ENCODE measurements at places on chromosomes 7 and 10. TPM values are rescaled to one million over a fixed set of nuclear protein-coding genes. Genes with fewer than 3 reads are reported as not detected.

DNA sequence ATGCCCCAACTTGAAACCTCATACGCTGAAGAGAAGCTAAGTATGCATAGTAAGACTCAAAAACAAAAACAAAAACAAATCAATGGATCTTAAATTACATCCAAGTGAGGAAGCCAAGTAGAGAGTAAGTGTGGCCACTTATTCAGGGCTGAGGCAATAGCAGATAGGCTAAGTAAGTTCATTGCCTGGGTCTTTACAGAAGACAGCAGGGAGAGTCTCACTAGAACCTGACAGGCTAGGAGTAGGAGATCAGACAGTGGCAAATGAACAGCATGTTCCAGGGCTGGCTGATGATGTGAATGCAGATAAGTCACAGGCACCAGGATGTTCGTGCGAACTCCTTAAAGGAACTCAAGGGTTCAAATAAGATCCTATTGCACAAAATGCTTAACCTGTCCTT lies 568.6 kb downstream of the KCNMA1 start:
- no peak overlapping the region for H3K4me3 ChIP-seq
- no peaks in the 10 kb centered on the region for H3K36me3 ChIP-seq
- H3K27ac ChIP-seq, result no peak overlapping the region
- no peak for DNase-seq

- H3K4me3 ChIP-seq, result no peak overlapping the region
- no peaks in the 10 kb centered on the region for H3K27me3 ChIP-seq
- H3K4me1 ChIP-seq, result peaks cover 61% of the 10 kb centered on the region
- H3K27ac ChIP-seq, result peak overlapping the region; percentile 94
- no peaks in the 10 kb centered on the region for H3K36me3 ChIP-seq
These were observed 153.2 kb upstream of the LYZL2 start for GRCh38 chr10:30782537-30783461.

DNA sequence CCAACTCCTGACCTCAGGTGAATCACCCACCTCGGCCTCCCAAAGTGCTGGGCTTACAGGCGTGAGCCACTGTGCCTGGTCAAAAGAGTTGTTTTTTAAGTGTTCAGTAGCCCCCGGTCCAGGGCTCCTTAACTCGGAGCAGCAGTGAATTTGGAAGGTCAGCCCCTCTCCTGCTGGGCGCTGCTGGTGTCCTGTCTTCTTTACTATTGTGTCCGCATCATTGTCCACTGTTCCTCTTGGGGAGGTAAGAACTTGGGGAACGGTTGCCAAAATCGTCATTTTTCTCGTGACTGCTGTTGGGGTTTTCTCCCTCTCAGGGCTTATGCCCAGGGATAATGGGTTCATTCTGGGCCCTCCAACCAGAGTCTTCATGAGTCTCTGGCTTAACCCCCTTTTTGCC lies 46.7 kb downstream of the CAMK1D start:
- DNase-seq, result no peak
- H3K27me3 ChIP-seq, result no peaks in the 10 kb centered on the region
- no peak overlapping the region for H3K27ac ChIP-seq
- H3K4me1 ChIP-seq, result peaks cover 5% of the 10 kb centered on the region

DNA sequence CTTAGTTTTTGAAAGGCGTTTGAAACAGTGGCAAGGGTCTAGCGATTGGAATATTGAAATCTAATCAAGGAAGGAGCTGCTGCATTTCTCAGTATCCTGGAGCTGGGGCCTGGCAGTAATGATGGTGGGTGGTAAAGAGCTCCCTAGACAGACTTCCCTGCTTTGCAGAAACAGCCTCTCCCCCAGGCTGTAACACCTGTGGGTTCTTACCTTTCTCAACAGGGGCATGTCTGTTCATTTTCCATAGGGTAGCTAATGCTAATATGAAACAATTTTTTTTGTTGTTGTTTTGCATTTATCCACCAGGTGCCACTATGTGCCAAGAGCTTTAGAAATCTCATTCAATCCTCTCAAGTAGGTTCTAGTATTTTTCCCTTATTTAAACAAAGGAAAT lies 345.5 kb downstream of the REEP3 start:
- H3K27me3 ChIP-seq, result no peaks in the 10 kb centered on the region
- DNase-seq, result peak; percentile 15
- H3K27ac ChIP-seq, result no peak overlapping the region
- no peak overlapping the region for H3K4me3 ChIP-seq
- H3K4me1 ChIP-seq, result peaks cover 11% of the 10 kb centered on the region

DNA sequence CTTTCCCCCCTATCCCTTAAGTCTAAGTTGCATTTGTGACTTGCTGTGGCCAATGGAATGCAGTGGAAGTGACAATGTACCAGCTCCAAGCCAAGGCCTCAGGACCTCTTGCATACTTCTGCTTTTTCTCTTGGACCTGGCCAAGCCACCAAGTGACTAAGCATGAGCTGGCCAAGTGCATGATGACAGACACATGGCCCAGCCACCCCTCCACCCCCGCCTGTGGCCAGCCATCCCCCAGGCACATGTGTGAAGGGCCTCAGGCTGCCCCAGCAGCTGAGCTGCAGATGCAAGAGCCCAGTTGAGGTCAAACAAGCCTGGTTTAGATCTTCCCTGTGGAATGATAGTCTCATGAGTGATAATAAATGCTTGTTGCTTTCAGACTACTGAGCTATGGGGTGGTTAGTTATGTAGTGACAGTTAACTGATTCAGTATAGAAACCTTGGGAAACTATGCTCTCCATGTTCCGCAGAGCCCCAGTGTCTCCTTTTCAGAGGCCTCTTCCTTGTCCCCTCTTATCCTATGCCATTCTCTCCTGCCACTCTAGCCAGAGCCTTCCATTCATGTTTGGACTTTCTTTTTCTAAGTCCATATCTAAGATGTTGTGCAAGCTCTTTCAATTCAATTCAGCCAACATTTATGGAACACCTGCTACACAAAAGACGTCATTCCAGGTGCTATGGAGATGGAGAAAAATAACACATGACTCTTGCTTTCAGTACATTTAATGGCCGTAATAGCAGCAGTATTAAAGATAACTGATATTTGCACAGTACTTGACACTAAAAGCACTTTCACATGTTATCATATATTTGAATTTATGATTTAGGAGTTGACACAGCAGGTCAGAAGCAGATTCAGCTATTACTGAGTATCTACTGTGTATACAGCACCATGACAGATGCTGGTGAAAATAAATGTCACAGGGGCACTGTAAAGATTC lies 55.5 kb upstream of the LOXL4 start:
- DNase-seq, result no peak
- no peak overlapping the region for H3K27ac ChIP-seq
- H3K27me3 ChIP-seq, result peaks cover 23% of the 10 kb centered on the region
- H3K36me3 ChIP-seq, result no peaks in the 10 kb centered on the region

DNA sequence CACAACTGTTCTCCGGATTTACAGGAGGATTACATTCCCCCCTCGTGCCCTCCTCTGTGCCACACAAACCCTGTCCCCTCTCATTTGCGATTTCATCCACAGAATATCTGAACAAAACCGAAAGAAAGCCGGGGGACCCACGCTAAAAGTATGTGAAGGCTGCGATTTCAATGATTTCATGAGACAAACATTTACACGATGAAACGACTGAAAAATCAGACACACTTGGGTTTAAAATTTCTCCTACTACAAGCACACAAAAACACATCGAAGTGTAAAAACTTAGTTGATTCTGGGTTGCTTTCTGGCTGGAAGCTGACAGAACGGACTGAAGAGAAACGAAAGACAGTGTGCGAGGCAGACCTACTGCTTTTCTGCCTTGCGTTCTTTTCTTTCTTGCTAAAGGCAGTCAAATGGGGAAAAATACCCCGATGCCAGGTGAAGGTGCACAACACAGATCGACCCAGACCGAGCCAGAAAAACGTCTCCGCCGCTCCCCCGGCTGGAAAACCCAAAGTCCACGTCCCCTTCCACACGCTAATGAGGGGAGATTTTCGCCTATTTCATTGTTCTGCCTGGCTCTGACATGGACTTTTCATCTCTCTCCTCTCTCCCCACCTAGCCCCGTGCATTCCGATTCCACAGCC lies 1.2 kb downstream of the HIPK2 start:
- H3K4me3 ChIP-seq, result peak overlapping the region; percentile 58
- H3K4me1 ChIP-seq, result peaks cover 16% of the 10 kb centered on the region
- peaks cover 6% of the 10 kb centered on the region for H3K27me3 ChIP-seq
- no peaks in the 10 kb centered on the region for H3K36me3 ChIP-seq
- DNase-seq, result peak; percentile 69
- H3K27ac ChIP-seq, result peak overlapping the region; percentile 89

GRCh38 chr7:128215739-128216138 lies 25.3 kb upstream of the LEP start:
- H3K27me3 ChIP-seq, result peaks cover 19% of the 10 kb centered on the region
- H3K36me3 ChIP-seq, result no peaks in the 10 kb centered on the region
- peak; percentile 60 for DNase-seq
- H3K4me1 ChIP-seq, result peaks cover 21% of the 10 kb centered on the region
- no peak overlapping the region for H3K4me3 ChIP-seq

- H3K4me1 ChIP-seq, result peaks cover 4% of the 10 kb centered on the region
- H3K4me3 ChIP-seq, result no peak overlapping the region
- peak; percentile 61 for DNase-seq
- no peaks in the 10 kb centered on the region for H3K36me3 ChIP-seq
These were observed 14.0 kb upstream of the CELF2 start for GRCh38 chr10:11003679-11004078.

DNA sequence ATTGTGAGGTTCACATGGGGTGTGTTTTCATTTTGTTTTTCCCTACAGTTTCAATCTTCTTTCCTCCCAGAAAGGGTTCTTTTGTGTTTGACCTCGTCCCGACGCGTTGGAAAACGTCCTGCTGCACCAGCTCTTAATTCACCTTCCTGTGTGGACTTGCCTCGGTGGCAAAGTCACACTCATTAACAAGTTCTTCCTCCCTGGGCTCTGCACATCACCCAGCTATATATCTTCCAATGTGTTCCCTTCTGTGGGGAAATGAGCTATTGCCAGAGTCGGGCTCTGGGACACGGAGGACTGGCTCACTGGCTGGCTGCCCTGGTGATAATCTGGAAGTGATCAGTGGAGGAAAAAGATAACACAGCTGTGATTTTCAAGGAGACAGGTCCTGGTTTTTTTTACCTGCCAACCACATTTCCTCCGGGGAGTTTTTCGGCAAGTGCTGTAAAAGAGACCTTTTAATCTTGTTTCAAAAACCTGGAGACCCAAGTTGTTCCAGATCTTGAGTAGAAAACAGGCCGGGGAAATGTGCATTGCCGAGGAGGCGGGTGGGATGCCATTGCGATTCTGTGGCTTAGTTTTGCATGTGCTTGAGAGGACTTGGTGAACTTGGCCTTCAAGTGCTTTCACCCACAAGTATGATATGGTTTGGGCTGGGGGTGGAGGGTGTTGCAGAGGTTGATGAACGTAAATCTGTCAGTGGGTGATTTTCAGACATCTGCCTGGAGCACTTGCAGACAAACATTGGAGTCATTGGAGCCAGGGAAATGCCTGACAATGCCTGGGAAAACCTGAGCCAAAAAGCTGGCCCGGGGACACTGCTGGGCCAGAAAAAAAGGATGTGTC lies 96.5 kb upstream of the CREB5 start:
- H3K36me3 ChIP-seq, result no peaks in the 10 kb centered on the region
- H3K27me3 ChIP-seq, result peaks cover 7% of the 10 kb centered on the region
- no peak overlapping the region for H3K27ac ChIP-seq
- H3K4me3 ChIP-seq, result no peak overlapping the region
- peaks cover 3% of the 10 kb centered on the region for H3K4me1 ChIP-seq

DNA sequence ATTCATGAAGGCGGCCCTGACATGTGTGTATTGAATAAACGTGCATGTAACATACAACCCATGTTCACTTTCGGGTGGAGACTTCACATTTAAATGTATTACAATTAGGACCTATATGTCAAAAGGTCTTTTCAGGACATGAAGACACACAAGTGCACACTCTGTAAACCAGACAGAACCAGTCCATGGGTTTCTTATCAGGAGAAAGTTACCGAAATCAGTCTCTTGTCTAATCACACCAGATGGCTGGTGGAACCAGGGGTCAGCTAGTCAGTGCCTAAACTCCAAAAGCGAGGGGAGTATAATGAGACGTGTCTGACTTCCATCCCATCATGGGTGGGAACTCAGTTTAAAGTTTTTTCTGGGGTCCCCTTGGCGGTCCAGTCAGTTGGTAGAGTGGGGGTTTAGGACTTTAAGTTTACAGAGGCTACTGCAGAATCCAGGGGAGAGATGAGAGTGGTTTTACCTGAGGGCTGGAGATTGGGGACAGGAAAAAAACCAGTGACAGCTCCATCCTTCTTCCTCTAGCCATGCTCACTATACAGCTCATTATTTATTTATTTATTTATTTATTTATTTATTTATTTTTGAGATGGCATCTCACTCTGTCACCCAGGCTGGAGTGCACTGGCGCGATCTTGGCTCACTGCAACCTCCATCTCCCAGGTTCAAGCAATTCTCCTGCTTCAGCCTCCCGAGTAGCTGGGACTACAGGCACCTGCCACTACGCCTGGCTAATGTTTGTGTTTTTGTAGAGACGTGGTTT lies 251.3 kb upstream of the LYZL1 start:
- H3K4me1 ChIP-seq, result peaks cover 2% of the 10 kb centered on the region
- no peak overlapping the region for H3K27ac ChIP-seq
- no peak for DNase-seq
- no peak overlapping the region for H3K4me3 ChIP-seq

GRCh38 chr7:45663167-45663921 lies 89.2 kb downstream of the ADCY1 start:
- H3K36me3 ChIP-seq, result no peaks in the 10 kb centered on the region
- H3K4me1 ChIP-seq, result no peaks in the 10 kb centered on the region
- DNase-seq, result no peak
- H3K4me3 ChIP-seq, result no peak overlapping the region
- H3K27ac ChIP-seq, result no peak overlapping the region

- H3K36me3 ChIP-seq, result peaks cover 64% of the 10 kb centered on the region
- no peaks in the 10 kb centered on the region for H3K4me1 ChIP-seq
- no peaks in the 10 kb centered on the region for H3K27me3 ChIP-seq
- DNase-seq, result no peak
- H3K4me3 ChIP-seq, result no peak overlapping the region
These were observed 11.3 kb upstream of the TAS2R3 start for GRCh38 chr7:141752634-141753033.

The AMPH gene
- total RNA-seq, result 7.7 TPM

The NXPH1 gene
- not detected for total RNA-seq

The CCL24 gene
- total RNA-seq, result 0.13 TPM

The COBL gene
- total RNA-seq, result 60.6 TPM

The PIP gene
- total RNA-seq, result not detected

The GNG11 gene
- 34.5 TPM for total RNA-seq
